Heart left ventricle (tissue), 16 donors: ENCODE measurements at places on chromosomes 1 and 21. TPM values are rescaled to one million over a fixed set of nuclear protein-coding genes. Genes with fewer than 3 reads are reported as not detected.

Gene WDTC1
- total RNA-seq: 94.5 TPM

Gene KLF17
- total RNA-seq: not detected

Gene COL9A2
- 0.83 TPM for total RNA-seq

Gene C1orf185
- total RNA-seq: not detected

Gene SERINC2
- total RNA-seq: 2.7 TPM

Gene PODN
- 5.9 TPM for total RNA-seq

DNA sequence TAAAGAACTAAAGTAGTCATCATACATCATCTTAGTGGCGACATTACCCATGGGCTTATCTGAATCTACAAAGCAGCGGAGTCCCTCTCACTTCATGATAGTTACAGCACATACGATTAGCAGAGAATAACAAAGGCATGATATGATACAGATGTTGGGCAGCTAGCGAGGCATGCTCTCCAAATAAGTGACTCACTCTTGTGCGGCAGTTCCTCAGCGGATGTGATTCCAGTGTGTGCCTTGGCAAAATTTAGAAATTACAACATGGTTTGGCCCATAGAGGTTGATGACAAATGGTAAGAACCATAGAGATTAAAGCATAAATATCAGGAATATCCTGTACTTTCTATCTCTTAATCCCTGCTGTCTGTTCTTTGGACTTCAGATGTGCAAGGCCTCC, 48.1 kb upstream of the PAXBP1 start:
- DNase-seq: no peak
- H3K36me3 ChIP-seq: no peaks in the 10 kb centered on the region
- no peaks in the 10 kb centered on the region for H3K4me1 ChIP-seq
- no peak overlapping the region for H3K27ac ChIP-seq
- no peaks in the 10 kb centered on the region for H3K27me3 ChIP-seq

DNA sequence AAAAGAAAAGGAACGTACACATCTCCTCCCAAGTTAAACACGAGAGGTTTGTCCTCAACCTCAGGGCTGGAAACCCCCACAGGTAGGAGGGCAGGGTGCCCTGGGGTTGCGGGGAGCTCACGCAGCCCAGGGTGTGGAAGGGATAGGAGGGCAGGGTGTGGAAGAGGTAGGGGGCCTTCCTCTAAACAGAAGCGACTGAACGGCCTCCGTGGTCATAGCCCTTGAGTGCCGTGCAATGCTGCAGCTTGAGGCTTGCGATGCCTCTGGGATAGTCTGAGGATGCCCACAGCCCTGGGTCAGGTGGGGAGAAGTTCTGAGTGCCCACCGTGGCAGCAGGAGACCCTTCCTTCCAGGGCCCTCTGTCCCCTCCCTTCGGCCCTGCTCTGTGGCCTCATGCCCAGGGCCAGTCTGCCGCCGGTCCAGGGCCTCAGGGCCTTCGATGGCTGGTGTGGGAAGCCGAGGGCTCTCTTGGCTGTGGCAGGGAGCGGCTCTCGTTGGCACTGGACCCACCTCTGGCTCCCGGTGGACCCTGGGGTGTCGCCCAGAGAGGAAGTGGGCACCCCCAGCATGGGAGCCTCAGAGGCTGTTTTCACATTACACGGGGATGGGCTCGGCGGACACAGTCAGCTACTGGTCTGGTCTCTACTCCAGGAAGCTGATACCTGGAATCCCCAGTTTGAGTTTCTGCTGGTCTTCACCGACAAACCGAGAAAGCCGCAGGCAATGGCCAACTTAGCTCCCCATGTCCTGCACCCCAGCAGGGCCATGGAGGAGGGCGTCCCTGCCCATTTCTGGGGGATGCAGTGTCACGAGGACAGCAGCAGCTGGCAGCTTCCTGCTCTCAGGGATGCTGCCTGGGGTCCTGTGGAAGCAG, 6.4 kb upstream of the CDK11B start:
- no peaks in the 10 kb centered on the region for H3K27me3 ChIP-seq
- no peaks in the 10 kb centered on the region for H3K4me1 ChIP-seq
- no peak overlapping the region for H3K27ac ChIP-seq
- H3K4me3 ChIP-seq: no peak overlapping the region

DNA sequence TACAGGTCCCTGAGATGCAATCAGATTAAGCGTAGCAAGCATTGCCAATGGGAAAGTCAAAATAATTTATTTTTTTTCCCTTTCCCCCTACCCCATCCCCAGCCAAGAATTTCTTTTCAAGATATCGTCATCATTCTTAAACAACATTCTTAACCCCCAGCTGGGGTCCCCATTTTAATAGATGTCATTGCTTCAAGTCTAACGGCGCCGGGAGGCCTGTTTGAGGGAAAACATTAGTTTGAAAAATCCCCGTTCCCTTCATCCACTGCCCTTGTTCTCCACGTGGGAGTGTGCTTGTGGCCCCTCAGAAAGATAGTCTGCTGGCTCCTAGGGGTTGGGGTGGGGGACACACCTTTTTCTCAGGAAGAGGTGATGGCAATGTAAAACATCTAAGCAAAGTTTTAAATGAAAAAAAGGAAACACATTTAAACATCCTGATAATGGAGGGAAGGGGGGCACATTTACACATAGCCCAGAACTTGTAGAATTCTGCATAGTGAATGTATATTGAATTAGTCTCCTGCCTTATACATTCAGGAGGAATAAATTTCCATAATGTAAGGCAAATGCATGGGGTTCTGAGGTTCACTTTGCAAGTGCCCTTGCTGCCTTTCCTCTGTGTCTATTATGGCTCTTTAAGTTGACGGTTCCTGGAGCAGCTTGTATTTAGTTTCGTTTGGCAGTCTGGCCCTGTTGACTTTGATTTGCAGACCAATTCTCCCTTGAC, 6.8 kb downstream of the TRNP1 start:
- H3K36me3 ChIP-seq: no peaks in the 10 kb centered on the region
- no peaks in the 10 kb centered on the region for H3K27me3 ChIP-seq
- no peak overlapping the region for H3K4me3 ChIP-seq
- H3K4me1 ChIP-seq: peaks cover 69% of the 10 kb centered on the region

GRCh38 chr1:173431304-173432045, 45.7 kb upstream of the PRDX6 start:
- H3K27ac ChIP-seq: peak overlapping the region; percentile 87
- peak; percentile 88 for DNase-seq
- no peaks in the 10 kb centered on the region for H3K27me3 ChIP-seq
- H3K4me3 ChIP-seq: no peak overlapping the region
- no peaks in the 10 kb centered on the region for H3K36me3 ChIP-seq
- H3K4me1 ChIP-seq: peaks cover 22% of the 10 kb centered on the region

- H3K27ac ChIP-seq: no peak overlapping the region
- H3K27me3 ChIP-seq: no peaks in the 10 kb centered on the region
- H3K4me3 ChIP-seq: no peak overlapping the region
- peak; percentile 75 for DNase-seq
- H3K36me3 ChIP-seq: no peaks in the 10 kb centered on the region
Measured at GRCh38 chr1:160675641-160676410, 29.0 kb upstream of the SLAMF1 start.

DNA sequence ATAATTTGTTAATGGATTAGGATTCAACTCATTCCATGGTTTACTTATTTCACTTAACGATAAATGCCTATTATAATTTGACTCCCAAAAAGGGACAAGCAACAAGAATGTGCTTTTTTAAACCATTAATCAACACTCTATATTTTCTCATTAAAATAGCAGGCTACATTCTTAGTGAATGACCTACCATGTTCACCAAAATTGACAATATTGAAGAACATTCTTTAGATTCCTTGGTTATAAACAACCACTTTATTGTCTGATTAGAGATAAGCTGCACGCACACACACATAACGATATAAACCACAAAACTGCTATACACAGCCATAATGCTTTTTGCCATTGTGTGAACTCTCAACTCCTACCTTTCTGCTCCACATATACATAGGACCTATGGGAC, 75.4 kb upstream of the LRRC7 start:
- H3K4me3 ChIP-seq: no peak overlapping the region
- H3K27ac ChIP-seq: no peak overlapping the region
- H3K36me3 ChIP-seq: no peaks in the 10 kb centered on the region
- H3K4me1 ChIP-seq: no peaks in the 10 kb centered on the region
- no peaks in the 10 kb centered on the region for H3K27me3 ChIP-seq

DNA sequence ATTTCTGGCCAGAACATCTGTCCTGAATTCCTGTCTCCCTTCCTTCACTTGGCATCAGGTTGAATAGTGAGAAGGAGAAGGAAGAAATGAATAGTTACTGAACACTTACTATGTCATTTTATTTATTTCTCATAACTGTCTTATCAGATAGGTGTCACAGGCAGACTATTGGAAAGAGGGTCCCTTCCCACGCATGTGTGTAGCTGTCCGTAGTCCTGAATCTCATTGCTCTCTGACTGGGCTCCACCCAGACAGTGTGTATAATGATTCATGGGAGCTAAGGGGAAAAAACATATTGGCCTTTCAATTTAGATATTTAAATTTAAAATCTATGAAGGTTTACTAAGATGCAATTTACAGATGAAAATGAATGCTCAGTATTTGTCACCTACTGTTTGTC, 86.1 kb downstream of the OMA1 start:
- H3K4me3 ChIP-seq: no peak overlapping the region
- H3K36me3 ChIP-seq: no peaks in the 10 kb centered on the region
- no peak for DNase-seq
- no peaks in the 10 kb centered on the region for H3K27me3 ChIP-seq

DNA sequence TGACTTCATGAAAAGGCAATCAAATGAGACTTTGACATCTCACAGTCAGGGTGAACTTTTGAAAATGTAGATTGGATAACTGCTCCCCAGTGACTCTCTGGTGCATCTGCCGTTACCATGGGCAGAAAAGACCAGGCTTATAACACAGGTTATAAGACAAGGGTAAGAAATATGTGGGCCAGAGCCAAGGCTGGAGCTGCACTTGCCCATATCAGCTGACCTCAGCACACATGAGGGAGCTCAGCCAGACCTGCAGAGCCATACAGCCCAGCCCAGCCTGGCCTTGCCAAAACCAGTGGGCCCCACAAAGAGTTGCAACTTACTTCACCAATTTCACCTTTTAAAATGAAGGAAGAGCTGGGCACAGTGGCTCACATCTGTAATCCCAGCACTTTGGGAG, 11.7 kb upstream of the RGS2 start:
- no peak for DNase-seq
- H3K36me3 ChIP-seq: no peaks in the 10 kb centered on the region
- no peaks in the 10 kb centered on the region for H3K4me1 ChIP-seq
- no peak overlapping the region for H3K4me3 ChIP-seq
- H3K27ac ChIP-seq: no peak overlapping the region

DNA sequence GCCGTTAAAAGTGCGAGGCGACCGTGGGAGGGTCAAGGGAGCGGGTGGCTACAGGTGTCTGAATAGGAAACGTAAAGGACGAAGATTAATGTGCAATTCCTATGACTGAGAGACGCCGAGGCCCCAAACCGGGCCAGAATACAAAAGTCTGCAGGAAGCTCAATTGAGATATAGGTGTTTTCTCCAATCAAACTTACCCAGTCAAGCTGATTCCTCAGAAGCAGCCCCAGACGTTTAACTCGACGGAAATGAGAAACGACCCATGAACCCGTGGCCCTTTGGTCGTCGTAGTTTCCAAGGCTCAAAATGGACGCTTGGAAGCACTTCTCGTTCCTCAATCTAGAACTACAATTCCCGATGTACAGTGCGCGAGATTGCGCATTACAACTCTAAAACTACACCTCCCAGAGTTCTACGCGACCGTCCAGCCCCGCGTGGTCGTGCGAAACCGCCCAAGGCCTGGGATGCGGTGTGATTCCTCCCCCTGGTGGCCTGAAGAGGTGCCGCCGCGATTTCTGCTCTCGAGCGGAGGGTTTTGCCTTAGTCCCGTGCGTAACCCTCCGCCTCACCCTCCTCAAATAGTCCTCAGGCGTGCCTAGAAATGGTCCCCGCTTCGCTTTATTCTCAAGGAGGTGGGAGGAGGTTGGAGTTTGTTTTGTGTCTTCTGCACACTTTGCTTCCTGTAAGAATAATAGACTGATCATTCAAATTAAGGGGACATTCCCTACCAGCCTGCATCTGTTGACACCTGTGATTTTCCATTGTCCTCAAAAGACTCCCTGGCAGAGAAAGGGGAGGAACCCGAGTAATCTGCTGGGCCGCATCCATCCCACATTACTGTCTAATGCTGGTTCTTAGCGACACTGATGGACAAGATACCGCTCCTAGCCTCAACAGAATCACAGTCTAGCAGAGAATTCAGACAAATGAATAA, at the start of gene PAFAH2:
Gene PAFAH2, minus strand, starts transcription at position 236 of the 934 bp plus-strand sequence. CDS start 7,247 bp downstream, outside the sequence.
- H3K27ac ChIP-seq: peak within 1 kb of the TSS; percentile 86
- H3K36me3 ChIP-seq: no peaks in the 10 kb centered on the region
- H3K4me3 ChIP-seq: peak within 1 kb of the TSS; percentile 40
- no peaks in the 10 kb centered on the region for H3K27me3 ChIP-seq
- DNase-seq: peak; percentile 98

DNA sequence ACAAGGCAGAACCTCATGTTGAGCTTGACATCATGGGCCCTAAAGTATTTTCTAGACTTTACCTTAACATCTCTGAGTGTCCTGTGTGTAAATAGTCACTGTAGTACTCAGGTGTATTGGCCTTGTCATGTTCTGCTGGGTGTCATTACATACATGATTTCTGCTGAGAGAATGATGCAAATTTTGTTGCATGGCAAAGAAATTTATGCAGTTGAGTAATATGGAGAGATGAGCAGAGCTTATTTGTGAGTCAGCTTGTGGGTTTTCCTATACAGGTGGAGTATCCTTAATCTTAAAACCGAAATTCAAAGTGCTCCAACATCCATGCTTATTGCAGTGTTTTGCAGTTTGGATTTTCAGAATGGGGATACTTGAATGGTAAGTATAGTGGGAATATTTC, 36.6 kb downstream of the RGL1 start:
- H3K36me3 ChIP-seq: peaks cover 4% of the 10 kb centered on the region
- no peak overlapping the region for H3K27ac ChIP-seq
- no peaks in the 10 kb centered on the region for H3K27me3 ChIP-seq
- H3K4me1 ChIP-seq: peaks cover 73% of the 10 kb centered on the region
- no peak for DNase-seq

DNA sequence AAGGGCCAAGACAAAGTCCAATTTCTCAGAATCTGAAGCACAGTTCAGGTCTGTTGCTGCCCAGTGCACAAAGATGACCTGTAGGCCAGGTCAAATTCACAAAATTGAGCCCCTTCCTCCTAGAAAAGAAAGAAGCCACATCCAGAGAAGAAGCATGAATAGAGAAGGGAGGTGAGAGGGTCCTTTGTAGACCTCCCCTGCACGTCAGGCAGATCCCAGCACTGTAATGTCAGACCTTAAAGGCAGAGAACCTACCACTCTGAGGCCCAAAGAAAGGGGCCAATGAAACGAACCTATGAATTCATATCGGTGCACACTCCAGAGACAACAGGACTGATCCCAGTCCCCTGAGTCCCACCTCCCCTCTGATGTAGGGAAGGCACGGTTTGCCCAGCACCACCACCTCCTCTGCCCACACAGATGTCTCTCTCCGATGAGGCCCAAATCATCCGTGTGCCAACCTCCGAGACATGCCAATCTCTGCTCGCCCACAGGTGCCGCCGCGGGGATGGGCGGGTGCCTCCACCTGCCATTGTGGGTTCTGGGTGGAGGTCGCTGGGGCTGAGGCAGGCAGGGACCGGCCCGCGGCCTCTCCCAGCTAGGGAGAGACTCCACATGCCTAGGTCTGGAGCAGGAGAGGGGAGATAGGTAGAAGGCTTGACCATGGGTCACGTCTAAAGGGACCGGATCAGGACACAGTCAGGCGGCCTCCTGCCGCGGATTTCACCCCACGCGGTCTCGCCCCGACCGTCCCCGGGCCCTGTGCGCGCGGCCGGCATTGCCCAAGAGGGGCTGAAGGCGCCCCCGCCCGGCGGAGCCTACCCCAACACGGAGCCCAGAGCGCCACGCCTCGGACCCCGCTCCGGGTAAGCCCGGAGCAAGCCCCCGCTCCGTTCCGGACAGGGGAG, 42.1 kb downstream of the RRAGC start:
- H3K4me3 ChIP-seq: peak overlapping the region; percentile 20
- H3K36me3 ChIP-seq: no peaks in the 10 kb centered on the region
- peaks cover 46% of the 10 kb centered on the region for H3K27me3 ChIP-seq
- H3K4me1 ChIP-seq: peaks cover 9% of the 10 kb centered on the region
- DNase-seq: no peak
